HuH-7.5 (cell line): ENCODE measurements at places on chromosomes 2 and 18.

GRCh38 chr2:11805920-11806319 lies 59.5 kb downstream of the LPIN1 start:
- no peak for DNase-seq

DNA sequence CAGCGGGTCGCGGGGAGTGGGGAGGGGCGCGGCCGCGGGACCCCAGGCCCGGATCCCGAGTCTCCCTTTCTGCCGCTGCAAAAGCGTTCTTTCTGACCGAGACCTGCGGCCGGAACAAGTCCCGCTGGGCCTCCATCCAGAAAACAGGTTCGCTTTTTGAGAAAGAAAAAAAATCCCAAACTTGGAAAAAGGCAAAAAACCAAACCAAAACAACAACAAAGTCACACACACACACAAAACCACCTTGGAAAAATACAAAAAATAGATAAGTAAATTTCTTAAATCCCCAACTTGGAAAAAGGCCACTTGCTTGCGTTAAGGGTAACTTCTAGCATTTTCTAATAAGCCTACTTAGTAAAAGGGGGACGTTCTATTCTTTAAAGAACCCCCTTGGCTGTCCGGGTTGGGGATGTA lies 250 bp upstream of the CHST10 start:
- DNase-seq = no peak

DNA sequence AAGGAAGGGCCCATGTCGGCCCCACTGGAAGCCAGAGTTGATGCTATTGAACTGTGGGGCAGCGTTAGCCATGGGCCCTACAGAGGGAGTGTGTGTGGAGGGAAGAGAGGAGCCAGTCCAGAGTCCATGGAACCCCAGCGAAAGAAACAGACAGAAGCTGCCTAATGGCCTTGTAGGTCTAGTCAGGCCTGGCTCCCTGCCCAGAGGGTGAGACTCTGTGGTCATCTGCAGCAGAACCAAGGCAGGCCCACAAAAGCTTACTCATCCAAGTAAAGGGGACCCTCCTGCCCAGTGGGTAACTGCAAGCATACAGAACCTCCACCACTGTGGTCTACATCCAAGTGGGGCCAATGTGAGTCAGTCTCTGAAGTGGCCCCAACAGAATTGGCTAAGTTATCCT lies 439.8 kb downstream of the TGIF1 start:
- DNase-seq = no peak

DNA sequence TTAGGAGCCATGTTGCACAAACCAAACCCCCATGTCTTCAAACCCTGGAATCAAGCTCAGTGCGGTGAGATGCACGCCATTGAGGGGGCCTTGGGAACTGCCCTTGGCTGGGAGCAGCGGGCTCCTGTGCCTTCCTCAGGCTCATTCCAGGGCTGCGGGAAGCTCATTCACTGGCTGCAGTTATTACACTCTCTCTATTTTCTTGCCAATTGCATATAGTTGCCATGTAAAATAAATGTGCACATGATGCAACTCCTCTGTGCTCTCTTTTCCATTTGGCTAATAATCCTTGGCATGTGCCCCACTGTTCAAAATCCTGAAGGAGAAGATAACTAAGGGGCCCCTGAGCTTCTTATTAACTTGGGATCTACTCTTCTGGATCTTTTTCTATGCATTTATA lies 74.7 kb downstream of the KCTD1 start:
- no peak for DNase-seq

DNA sequence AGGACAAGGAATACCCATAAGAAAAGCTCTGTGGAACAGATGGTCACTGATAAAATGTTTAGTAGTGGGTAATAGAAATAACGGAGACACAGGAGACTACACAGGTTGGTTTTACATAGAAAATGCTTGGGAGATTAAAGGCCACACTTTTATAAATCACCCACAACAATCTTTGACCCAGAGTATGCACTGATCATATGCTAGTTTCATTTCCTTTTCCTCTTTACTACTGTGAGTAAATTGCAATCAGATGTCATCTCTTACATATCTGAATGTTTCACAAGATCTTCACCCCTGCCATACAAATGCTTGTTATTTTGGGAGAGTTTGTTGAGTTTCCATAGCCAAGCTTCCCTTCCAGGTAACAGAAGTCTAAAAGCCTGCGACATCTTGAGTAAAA lies 978.4 kb upstream of the KLHL29 start:
- DNase-seq = no peak

- no peak for DNase-seq
These were observed 10.8 kb downstream of the LRRFIP1 start for GRCh38 chr2:237638176-237638575.

GRCh38 chr18:63321291-63321690 lies 1.7 kb upstream of the BCL2 start:
- no peak for DNase-seq

DNA sequence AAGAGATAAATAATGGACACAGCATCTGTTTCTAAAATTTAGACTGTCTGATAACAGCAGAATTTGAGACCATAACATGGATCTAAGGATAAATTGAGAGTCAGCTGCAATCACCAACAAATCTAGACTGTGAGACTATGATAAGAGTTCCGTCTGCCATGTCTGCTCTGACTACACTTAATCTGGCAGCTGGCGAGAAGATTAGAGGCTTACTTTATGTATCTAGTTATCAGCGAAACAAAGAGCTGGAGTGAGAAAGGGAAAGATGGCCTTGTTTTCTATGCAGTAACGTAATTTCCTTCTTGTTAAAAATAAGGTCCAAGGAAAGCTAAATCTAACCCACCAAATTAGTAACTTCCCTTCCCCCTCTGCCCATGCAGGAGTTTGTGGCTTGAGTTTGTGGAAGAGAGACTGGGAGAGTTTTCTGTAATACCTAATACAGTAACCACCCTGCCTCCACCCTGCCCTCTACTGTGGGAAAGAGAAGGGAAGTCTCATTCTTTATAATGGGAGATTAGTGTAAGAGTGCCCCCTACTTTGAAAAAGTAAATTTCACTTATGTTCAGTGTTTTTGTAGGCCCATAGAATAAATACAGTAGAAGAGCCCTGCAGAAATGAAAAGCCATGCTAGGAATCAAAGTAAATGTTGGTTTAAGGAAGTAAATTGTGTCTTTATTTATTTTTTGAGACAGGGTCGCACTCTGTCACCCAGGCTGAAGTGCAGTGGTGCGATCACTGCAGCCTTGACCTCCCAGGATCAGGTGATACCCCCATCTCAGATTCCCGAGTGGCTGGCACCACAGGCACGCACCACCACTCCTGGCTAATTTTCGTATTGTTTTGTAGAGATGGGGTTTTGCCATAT lies 27.5 kb downstream of the EML4 start:
- DNase-seq = peak; percentile 10

DNA sequence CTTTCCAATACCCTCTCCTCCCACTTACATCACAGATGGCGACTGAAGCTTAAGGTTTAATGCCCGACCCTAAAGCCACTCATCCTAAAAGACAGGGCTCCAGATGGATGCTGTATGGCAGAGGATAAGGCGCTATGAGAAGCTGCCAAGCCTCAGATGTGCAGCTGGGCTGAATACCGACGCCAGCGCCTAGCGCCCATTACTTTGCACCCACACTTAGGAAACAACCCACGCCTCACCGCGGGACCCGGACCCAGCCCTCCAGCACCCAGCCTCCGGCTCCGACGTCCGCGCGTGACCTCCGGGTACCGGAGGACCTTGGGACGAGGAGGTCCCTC lies 335 bp downstream of the TRAK2 start:
- DNase-seq = no peak

DNA sequence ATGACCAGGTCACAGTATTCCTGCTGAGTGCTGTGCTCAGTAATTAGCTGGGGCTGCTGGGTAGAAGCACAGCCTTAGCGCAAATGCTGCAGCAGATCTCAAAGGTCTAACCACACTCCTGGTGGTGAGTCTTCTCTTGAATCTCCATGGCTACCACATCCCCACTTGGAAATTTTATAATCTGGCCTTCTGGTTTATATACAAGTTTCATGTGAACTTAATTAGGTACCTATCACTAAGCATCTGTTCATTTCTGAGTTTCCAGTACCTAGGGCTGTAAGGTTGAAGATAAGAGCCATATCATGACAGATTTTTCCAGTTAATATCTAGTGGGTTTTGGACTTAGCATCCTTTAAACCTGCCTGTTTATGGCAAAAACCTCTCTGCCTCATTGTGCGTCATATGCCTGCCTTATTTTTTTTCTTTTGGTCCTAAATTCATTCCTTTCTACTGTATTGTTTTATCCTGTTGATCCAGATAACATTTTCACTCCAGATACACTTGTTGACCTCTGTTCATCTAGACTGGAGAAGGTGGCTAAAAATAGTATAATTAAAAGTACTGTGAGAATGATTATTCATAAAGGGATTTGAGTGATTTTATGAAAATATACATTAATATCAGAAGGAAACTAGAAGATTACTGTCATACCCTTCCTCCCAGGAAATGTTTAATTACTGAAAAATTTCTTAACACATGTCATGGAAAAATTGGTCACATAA lies 168.4 kb upstream of the THUMPD2 start:
- no peak for DNase-seq

- no peak for DNase-seq
These were observed 115.8 kb upstream of the ZFP36L2 start for GRCh38 chr2:43341959-43342757.

DNA sequence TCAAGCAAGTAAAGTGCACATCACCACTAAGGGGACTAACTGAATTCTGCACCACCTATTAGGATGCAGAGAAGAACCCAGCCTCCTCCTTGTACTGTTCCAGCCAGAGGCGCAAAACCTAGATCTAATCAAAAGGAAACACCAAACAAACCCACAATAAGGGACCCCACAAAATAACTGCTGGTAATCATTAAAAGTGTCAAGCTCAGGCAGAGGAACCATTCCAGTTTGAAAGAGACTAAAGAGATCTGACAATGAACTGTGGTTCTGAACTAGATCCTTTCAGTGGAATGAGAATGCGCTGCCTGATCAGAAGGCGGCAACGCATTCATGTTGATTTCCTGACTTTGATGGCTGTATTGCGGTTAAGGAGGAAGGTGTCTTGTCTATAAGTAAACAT lies 16.8 kb downstream of the HDLBP start:
- DNase-seq = no peak

DNA sequence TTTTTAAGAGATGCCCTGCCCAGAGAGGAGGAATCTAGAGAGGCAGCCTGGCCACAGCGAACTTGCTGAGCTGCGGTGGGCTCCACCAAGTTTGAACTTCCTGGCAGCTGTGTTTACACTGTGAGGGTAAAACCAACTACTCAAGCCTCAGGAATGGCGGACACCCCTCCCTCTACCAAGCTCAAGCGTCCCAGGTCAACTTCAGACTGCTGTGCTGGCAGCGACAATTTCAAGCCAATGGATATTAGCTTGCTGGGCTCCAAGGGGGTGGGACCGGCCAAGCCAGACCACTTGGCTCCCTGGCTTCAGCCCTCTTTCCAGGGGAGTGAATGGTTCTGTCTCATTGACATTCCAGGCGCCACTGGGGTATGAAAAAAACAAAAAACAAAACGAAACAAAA lies 289.4 kb downstream of the KCNS3 start:
- no peak for DNase-seq

- DNase-seq = no peak
These were observed 22.1 kb downstream of the SRD5A2 start for GRCh38 chr2:31558401-31559295.

- no peak for DNase-seq
These were observed 5.1 kb downstream of the NEDD4L start for GRCh38 chr18:58049000-58049688.

- DNase-seq = no peak
These were observed 1267.8 kb downstream of the SUCLG1 start for GRCh38 chr2:83191316-83191715.

DNA sequence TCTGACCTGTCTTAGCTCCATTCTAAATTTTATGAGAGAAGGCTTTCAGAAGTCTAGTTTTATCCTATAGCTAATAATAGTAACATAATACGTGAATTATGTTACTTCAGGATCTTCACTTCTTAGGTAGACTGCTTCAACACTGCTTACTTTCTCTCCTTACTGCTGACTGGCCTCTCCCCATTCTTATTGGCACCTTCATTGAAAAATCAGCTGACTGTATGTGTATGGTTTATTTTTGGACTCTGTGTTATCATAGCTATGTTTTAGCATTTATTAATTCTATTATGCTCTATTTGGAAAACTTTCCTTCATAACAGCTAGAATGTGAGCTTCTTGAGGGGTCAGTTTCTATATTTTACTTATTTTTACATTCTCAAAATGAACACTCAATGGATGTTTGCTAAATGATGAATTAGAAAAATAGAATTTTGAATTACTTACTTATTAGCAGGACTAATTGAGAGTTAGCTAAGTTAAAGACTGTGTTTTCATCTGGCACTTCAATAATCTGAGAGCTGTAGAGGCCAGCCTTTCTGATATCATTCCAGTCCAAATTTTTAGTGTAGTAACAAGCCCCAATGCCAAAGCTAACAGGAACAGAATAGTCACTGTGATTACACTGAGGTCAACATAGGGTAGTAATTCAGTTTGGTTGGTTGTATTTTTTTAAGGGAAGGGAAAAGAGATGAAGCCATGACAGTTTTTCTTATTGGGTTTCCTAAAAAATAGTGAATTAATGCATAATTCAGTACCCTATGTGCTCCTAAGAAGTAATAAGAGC lies 92.3 kb downstream of the TTC27 start:
- DNase-seq = no peak

DNA sequence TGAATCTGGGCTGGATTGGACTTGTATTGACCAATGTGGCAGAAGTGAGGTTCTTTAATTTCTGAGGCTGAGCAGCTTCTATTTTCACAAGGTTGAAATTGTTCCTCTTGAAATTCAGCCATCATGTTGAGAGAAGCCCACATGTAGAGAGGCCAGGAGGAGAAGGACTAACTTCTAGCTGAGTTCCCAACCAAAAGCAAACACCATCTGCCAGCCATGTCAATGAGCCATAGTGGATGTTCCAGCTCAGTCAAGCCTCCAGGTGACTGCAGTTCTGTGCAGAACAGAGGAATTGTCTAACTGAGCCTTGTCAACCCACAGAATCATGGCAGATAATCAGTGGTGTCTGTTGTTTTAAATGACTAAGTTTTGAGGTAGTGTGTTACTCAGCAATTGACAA lies 110.6 kb upstream of the ACVR1 start:
- DNase-seq = no peak

DNA sequence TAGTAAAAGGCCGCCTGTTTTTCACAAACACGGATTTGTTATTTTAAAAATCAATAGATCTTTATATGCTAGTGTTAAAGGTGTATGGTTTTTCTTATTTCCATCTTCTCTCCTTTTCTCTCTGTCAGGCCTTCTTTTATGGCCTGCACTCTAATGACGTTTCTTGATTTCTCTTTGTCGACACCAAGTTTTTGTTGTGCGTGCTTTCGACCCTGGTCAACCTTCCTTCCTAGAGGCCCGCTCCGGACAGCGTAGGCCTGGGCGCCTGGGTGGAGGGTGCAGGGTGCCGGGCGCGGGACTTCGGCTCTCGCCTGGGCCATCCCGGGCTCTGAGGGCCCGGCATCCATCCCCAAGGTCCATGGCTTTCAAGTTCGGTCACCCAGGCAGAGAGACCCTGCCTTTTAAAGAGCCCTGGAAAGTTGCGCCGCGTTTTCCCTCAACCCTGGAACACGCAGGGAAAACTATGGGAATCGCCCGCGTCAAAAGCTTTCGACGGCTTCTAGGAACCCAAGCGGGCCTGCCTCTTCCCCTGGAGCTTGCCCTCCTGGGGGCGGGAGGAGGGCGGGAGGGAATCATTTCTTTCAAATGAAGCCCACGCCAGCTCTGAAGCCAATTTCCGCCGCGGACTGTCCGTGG lies 4.1 kb upstream of the SATB2 start:
- DNase-seq = no peak
